ENCODE measurements at places on chromosomes 13 and 19.

GRCh38 chr13:111384441-111385182, 64.2 kb downstream of the TEX29 start:
- DNase-seq = no peak

DNA sequence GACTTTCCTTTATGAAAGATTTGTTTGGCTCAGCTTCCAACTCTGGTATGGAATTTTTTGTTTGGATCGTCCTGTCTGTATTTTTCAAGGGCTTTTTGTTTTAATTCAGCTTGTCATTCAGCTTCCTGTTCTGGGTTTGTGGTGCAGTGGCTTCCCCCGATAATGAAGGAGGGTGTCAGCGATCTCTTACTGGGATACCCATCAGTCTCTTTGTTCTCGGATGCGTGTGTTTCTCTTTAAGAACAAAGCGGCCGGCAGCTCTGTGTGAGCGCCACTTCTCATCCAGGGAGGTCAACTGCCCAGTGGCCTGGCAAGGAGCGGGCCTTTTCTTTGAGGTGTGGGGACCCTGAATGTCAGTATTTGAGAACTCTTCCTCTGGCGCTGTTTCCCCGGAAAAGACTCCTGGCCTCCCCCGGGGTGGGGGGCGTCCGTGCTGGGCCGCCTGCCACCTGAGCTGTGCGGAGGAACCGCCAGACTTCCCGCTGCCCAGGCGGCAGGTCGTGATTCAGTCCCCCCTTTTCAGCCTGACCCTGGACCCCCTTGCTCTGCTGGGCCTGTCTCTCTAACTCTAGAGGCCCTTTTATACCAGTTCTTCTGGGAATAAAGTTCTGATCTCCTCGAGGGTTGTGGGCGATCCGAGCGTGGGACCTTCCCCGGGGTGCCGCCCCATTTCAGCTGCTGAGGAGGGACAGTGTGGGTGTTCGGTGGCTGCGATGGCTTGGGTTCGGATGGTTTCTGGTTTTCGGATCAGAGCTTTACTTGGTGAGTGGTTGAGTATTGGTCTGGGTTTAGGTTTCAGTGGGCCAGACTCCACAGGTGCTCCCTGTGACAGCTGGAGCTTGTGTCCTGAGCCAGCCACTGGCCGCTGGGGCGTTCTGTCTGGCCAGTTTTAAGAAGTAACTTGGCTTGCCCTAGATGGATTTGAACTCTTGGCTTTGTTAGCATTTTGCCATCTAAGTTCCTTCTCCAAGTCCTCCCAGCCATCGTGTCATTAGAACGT, 3.4 kb downstream of the SF3A2 start:
- DNase-seq = no peak

DNA sequence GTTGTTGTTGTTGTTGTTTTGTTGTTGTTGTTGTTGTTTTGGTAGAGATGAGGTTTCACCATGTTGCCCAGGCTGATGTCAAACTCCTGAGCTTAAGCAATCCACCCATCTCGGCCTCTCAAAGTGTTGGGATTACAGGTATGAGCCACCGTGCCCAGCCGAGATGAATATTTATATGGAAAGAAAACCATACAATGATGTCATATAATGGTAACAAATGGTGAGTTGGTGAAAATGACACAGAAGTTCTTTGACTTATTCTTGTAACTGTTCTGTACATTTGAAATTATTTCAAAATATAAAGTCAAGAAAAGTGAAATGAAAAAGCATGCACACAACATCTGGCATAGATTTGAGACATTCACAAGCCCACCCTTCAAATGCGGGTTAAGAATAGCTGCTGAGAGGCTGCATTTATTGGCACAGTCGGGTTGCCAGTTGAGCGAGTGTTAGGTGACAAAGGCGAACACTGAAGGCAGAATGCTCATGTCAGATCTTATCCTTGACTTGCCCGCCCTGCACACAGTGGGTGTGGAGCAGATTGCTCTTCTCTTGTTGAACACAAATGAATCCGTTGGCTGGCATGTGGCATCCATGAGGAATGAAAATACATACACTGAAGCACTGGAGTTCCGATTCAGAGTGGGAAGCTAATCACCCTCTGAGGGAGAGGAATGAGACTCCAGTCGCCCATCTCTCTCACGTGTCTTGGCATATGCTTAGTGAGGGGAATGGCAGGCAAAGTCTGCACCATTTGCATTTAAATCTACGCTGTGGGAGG, 15.8 kb upstream of the UBE2S start:
- no peak for DNase-seq

GRCh38 chr13:100254002-100254401, 165.1 kb downstream of the PCCA start:
- DNase-seq = no peak

GRCh38 chr13:31242916-31243315, 43.1 kb downstream of the B3GLCT start:
- DNase-seq = no peak

DNA sequence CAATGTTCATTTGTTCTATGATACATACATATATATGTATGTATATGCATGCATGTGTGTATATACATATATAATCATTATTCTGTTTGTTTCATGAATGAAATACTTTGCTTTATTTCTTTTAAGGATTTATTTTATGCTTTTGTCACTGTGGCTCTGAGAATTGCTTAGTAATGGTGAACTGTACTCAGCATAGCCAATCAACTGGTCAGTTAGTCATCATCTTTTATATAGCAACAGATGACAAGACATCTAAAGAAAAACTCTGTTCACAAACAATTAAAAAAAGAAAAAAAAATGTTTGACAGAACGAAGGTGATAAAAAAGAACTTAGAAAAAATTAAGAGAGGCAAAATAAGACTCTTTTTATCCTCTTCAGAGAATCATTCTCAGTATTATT, 1440.3 kb downstream of the PCDH9 start:
- DNase-seq = no peak

- no peak for DNase-seq
These were observed at the start of gene C19orf12 for GRCh38 chr19:29714953-29715700. TSS of gene C19orf12 (minus strand) at chr19:29715261. CDS start at chr19:29708413, 6,848 bp downstream.

DNA sequence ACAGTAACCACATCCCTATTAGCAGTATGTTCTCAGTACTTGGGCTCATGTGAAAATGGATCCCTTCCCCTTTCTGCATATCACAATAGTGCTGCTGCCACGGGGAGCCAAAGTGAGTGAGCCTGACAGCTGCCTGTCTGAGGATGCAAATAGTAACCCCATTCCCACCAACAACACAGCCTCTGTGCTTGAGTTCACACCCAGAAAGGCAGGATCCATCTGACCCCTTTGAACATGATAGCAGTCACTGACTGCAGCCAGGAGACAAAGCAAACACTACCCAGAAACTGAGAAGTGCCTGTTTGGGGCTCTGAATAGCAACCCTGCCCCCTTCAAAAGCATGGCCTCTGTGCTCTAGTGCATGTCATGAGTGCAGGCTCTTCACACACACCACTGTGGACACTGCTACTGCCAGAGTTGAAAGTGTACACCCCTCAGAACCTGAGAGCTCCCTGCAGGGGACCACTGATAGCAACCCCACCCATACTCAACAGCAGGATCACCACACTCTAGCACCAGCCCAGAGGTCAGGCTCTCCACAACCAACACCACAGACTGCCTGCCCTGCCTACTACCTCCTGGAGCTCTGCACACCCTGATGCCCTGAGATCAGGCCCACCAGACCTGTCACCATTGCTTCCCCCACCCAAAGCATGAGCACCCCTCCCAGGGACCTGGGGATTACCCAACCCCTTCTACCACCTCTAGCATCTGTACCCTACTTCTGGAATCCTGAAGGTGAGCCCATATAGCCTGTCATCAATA, 1563.5 kb upstream of the PRR20A start:
- DNase-seq = no peak

- no peak for DNase-seq
These were observed 97.7 kb upstream of the IPO5 start for GRCh38 chr13:97855570-97856303.

GRCh38 chr13:114053026-114053425, 79.2 kb upstream of the C13orf46 start:
- no peak for DNase-seq

- no peak for DNase-seq
These were observed 36.3 kb downstream of the ARHGEF18 start for GRCh38 chr19:7385062-7385461.
